Vagina (tissue), 2 donors: ENCODE measurements at places on chromosomes 7 and 10. TPM values are rescaled to one million over a fixed set of nuclear protein-coding genes. Genes with fewer than 3 reads are reported as not detected.

Gene SKAP2
- total RNA-seq: 12.8 TPM

DNA sequence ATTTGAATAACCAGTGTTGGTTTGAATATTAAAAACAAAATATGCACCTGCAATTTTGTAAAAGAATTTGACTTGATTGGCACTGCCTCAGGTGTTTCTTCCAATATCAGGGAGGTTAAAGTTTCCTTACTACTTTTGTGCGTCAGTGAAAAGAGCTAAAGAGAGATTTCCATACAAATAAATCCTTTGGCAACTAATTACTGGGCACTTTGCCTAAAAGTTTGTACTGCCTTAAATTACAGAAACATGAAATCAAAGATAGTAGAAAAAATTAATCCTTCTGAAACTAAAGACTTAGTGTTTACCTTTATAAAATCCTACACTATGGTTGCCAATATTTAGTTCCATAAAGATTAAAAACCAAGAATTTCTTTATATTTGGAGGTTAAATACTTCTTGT, 72.5 kb downstream of the DNAJB9 start:
- DNase-seq: no peak

GRCh38 chr10:3059974-3060373, 7.4 kb upstream of the PFKP start:
- no peak for DNase-seq

DNA sequence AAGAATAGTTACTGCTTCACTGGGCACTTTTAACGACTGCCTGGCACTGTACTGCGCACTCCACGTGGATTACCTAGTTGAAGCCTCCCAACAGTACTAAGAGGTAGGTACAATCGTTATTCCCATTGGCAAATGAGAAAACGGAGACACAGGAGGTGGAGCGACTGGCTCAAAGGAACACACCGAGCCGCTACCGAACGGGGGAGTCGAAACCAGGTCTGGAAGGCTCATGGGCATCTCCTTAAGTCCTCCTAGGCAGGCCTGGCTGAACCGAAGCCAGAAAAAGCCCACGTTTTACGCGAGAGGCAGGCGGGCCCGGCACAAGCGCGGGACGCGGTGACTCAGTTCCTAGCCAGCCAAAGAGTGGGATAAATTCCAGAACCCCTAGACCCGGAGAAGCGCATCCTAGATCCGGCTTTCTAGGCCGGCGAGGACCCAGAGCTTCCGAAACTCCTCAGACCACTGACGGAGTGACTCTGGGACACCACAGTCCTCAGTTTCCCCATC, 472 bp downstream of the PDAP1 start:
- DNase-seq: no peak

DNA sequence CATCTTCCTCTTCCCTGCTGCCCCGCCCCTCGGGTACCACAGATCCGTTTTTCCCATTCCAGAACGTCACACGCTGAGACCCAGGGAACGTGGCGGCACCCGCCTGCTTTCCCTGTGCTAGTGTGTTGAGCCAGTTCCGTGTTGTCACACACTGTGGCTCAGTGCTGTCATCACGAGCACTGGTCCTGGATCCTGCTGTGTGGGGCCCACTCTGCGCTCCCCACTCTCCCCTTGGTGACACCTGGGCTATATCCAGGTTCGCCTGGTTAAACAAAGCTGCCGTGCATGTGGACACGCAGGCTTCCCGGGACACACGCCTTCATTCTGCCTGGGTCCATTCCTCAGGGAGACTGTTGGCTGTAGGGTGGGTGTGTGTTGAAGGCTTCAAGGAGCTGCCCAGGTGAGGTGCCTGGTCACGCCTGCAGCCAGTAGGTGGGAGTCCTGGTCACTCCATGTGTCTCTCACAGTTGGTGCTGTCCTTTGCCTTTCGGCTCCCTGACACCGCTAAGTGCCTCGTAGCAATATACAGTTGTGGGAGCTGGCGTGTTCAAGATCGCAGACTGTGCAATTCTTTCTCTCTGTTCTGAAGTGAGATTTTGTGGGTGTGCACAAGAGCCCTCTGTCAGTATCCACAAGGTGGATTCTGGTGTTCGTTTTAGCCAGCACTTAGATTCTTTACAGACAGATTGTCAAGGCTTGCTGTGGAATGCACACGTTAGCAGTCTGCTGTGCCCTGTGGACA, 88.6 kb downstream of the INPP5A start:
- no peak for DNase-seq

- no peak for DNase-seq
Measured at GRCh38 chr7:80905334-80905733, 13.5 kb downstream of the SEMA3C start.

GRCh38 chr7:116316838-116317628, 106.7 kb downstream of the TES start:
- no peak for DNase-seq

DNA sequence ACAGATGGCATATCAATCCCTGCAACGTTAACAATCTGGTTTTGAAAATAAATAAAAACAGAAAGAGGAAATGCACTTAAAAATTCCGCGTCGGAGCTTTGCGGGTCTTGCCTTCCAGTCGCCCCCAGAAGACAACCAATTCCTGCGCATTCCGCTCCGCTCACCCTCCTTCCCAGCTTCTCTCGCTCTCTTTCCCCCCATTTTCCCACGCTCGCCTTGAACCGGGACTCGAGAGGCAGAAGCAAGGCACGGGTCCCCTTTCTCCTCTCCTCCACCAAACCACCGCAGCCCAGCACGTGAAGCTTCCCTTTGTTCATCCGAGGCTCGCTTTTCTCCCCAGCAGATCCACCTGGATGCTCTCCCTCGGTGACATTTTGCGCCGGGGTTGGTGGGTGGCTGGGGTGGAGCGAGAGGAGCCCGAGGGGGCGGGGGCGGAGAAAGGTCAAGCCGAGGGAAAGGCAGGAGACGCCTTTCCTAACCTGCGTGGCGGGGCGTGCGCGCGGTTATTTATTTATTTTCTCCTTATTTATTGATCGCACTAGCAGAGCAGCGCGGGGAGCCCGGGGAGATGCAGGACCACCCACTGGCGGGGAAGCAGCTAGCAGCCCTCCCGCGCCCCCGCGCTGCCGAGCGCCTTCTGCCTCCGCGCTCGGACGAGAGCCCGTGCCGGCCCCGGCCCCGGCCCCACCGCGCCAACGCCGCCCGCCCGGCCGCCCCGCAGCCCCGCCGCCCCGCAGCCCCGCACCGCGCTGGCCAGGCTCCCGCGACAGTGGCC, at the start of gene KCND2:
Gene KCND2, plus strand, starts transcription at position 475 of the 775 bp plus-strand sequence.
- no peak for DNase-seq
